Osteocyte (in vitro differentiated cells): ENCODE measurements at places on chromosomes 5 and 9.

- DNase-seq = no peak
Observed at GRCh38 chr5:32465076-32465475, 20.5 kb upstream of the ZFR start.

- no peak for DNase-seq
Observed at GRCh38 chr9:91530829-91531228, 107.2 kb upstream of the NFIL3 start.

- no peak for DNase-seq
Observed at GRCh38 chr9:12813960-12814876, 39.4 kb downstream of the LURAP1L start.

DNA sequence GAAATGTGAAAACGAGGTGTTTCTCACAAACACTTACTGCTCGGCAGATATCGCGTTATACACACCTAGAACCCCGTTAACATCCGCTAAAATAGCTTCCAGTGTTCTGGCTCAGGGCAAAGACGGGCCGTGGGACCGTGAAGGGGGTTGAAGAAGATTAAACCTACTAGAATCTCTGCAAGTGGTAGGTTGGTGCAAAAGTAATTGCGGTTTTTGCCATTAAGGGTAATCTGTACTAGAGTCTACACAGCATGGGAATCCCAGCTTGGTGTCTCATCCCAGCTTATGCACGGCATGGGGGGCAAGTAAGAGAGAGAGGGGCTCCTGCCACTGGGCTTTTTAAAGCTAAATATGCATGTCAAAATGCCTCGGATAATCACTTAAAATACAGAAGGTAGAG lies 43.9 kb downstream of the HRH2 start:
- DNase-seq = no peak

DNA sequence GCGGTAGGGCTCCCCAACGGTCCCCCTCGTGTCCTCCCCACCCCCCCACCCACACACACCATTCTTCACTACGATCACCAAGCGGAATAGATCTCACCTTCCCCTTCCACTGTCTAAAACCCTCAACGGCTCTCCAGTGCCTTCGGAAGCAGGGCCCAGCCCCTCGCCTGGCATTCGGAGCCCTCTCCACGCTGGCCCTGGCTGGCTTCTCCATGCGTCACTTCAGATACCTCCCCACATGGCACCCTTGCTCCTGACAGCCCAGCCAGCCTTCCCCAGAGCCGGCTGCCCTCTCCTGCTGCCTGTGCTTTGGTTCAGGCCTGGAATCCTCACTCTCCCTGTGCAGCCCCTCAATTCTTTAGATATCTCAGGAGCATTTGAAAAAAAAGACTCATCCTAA lies 126.6 kb downstream of the ZNF354C start:
- no peak for DNase-seq

DNA sequence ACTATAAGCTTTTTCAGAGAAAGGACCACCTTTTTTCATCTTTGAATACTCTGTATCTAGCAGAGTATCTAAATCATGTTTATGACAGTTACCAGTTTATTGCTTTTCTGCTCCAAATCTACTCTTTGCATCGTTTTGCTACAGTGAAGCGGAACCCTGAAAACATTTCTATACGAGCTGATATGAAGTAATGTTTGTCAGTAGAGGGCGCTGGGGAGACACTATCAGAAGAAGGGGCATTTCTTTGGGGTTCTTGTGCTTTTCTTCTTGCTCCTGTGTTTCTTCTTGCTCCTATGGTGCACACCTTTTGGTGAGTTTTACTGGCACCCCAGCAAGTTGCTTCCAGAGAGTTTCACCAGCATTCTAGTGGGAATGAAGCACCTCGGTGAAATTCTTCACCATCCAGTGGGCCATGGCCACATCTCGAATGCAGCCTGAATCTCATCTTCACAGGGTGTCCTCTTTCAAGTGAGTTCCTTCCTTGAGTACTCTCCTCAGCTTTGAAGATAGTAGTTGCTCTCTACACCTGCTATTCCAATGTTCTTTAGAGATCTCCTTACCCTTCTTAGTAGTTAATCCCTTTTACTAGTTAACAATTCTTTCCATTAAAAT lies 98.4 kb downstream of the FGF1 start:
- no peak for DNase-seq

GRCh38 chr5:174175716-174176268 lies 130.3 kb downstream of the NSG2 start:
- DNase-seq = peak; percentile 19

DNA sequence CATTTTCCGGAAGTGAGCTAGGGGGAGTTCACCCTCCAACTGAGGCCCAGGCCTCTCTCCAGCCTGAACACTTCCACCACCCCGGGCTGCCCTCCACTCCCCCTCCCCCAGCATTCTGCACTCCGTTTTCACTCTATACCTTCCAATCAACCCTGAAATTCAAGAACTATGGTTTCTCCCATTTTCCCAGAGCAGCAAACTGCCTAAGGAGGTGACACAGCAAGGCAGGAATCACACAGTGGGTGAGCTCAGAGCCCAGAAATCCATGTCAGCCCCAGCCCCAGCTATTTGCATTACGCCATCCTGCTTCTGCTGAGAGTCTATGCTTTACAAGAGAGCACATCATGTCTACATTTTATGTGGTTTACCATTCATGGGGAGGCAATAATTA lies 11.9 kb downstream of the MSX2 start:
- DNase-seq = no peak

GRCh38 chr5:26121338-26121737 lies 917.0 kb downstream of the CDH9 start:
- DNase-seq = no peak

- DNase-seq = no peak
Observed at GRCh38 chr9:72268961-72269360, 96.0 kb downstream of the ZFAND5 start.

DNA sequence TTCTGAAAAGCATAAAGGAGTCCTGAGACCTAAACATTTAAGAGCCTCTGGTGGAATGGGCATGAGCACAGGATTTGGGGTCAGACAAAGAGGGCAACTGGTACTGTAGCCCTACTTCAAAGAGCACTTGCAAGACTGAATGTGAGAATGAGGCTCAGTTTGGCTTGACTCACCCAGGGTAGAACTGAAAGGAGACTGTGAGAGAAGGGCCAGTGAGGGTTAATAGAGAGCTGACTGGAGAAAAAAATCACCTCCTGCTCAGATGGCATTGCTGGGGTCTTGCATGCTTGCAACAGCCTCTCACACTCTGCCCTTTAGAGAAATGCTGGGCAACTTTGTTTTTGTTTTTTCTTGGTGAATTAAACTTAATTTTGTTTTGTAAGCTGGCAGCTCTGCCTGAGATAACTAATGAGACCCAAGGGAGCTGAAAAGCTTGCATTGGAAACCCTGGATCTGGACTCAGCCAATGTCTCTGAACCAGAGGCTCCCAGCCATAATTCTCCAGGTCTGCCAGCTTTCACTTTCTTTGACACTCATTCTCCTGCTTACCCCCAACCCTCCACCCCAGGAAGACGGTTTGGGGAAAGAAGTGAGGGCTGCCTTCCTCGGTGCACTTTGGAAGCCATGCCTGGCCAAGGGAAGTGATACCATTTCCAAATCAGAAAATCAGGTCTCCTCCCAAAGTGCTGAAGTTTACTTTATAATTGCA lies 161.1 kb upstream of the PANK3 start:
- DNase-seq = no peak

GRCh38 chr5:42944989-42945388 lies 95.1 kb downstream of the ANXA2R start:
- no peak for DNase-seq

- no peak for DNase-seq
Observed at GRCh38 chr5:55234121-55234700, 803 bp upstream of the CCNO start.

GRCh38 chr5:103397739-103398581 lies 139.4 kb downstream of the MACIR start:
- no peak for DNase-seq

DNA sequence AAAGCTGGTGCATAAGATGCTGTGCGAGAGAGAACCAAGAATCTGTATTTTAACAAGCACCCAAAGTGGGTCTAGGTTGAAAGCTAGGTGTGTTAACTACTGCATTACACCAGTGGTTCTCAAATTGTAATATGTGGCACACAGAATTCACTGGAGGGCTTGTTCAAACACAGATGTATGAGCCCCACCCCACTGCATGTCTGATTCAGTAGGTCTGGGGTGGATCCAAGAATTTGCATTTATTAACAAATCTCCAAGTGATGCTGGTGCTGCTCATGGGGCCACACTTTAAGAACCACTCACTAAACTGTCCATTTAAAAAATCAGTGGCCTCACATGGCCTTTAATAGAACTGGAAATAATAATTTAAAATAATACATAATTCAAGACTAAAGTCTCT lies 40.4 kb downstream of the LPAR1 start:
- DNase-seq = no peak

DNA sequence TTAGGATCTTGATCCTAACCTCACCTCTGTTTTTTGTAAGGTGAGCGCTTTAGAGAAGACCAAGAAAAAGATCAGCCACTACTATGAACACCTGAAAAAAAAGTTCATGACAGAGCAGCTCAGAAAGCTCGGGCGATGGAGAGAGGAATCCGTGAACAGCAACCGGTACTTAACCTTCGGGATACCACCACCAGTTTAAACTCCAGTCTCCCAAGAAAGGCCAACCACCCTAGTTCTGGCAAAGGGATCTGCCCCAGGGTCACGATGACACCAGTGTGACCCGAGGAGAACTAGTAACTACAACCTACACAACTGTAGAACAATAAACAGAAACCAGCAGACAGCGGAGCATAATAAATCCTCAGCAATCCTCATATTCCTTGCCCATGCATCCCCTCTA lies 8.5 kb downstream of the C5orf52 start:
- peak; percentile 49 for DNase-seq

DNA sequence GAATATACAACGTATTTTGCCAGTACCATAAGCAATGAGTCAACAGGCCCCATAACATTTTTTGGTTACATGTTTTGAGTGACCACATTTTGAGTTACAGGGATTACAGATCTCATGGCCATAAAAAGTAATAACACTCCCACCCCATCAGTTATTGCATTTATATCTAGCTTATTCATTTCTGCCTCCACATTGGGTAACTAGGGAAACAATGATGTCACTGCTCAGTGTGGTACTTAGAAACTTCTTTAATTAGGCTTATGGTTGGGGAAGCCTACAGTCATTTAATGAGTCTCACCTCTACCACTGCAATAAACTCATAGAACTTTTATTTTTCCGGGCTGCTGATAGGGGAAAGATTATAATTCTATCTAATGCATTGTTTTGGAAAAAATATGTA lies 39.9 kb upstream of the SMIM15 start:
- no peak for DNase-seq

GRCh38 chr9:116423149-116423548 lies 264.0 kb upstream of the TRIM32 start:
- no peak for DNase-seq

DNA sequence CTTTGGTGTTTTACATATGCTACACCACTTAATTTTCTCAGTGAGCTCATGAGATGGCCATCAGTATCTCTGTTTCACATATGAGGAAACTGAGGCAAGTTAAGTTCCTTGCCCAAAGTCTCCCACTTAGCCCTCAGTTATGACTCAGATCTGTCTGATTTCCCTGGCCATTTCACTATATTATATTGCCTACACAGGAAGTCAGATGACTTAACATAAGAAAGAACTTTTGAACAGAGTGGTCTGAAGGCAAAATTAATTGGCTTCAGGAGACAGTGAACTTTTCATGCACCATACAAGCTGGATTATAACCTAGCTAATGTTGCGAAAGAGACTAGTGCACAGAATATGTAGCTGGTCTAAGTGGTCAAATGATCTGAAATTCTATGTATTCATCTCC lies 221.6 kb downstream of the NFIB start:
- DNase-seq = no peak
